HCT116 (cell line): ENCODE measurements at places on chromosomes 3 and 15. TPM values are rescaled to one million over a fixed set of nuclear protein-coding genes. Genes with fewer than 3 reads are reported as not detected.

- DNase-seq, result peak; percentile 59
Observed at GRCh38 chr3:133578548-133579191, 5.2 kb downstream of the CDV3 start.

GRCh38 chr3:183924956-183925355 is 40.3 kb upstream of the PARL start:
- no peak for DNase-seq

MLF1 gene
- 43.7 TPM for total RNA-seq

CELSR3 gene
- 7.8 TPM for total RNA-seq

DNA sequence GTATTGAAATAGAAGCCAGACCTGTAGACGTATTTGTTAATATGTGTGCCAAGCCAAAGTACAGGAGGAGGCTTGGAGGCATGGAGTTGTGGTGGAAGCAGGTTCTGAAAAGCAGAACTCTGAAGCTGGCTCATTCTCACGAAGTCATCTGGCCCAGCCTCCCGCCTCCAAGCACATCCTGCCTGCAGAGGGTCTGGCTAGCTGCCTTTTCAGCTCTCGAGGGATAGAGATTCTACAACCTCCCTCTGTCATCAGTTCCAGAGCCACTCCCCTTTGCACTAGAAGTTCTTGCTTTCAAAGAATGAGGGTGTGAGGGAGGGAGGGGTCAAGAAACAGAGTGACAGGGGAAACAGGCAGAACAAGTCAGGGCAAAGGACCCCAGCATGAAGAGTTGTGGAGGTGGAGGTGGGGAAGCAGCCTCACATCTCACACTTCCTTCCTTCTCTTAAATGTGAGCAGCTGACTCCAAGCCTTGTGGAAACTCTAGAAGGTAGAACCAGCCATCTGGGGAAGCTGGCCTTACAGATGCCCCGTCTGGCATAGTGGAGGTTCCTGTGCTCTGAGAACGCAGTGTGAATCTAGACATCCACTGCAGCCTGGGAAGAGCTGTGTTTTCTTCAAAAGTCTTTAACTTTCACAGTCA is 95.3 kb downstream of the SLC49A4 start:
- no peak for DNase-seq

- no peak for DNase-seq
Observed at GRCh38 chr3:141994856-141995255, 118.4 kb downstream of the ATP1B3 start.

- no peak for DNase-seq
Observed at GRCh38 chr15:29612701-29613100, 209.6 kb downstream of the TJP1 start.

DNA sequence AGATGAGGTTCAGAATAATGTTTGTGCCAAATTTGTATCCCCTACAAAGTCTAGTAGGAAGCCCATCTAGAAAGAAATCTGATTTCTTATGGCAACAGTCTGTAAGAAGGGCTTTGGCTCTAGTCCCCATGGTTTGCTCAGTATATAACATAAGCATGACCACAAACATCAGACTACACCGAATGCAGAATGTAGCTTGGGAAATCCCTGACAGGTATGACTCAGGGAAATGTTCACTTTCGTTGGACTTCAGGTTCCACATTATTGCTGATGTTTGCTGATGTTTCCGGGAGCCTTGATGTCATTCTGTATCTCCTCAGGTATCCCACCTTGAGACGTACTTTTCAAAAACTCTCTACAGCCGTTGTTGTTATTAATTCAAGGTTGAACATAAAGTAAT is 304.4 kb upstream of the TGFBR2 start:
- DNase-seq, result no peak

TERC gene
- 47.0 TPM for total RNA-seq

DNA sequence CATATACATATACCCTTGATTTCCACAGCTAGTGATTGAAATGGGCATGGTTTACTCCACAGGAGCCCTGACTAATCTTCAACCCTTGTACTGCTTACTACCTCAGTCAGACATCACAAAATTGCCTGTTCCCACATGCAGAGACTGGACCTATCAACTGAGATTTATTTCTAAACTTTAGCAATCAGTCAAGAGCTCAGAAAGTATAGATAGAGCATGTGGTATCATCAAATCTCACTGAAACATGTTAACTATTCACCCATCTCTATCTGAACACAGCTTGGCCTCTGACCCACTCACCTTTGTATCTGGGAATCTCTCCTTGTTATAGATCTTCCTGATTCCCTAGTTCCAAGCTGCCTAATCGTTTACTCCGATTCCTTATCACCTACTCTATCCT is 14.6 kb downstream of the ADAM10 start:
- DNase-seq, result no peak

- no peak for DNase-seq
Observed at GRCh38 chr3:129663930-129664646, 57.6 kb upstream of the PLXND1 start.

A4GNT gene
- total RNA-seq, result not detected

CPB1 gene
- 6.2 TPM for total RNA-seq

- DNase-seq, result no peak
Observed at GRCh38 chr3:101963902-101964362, 114.6 kb downstream of the NFKBIZ start.

DNA sequence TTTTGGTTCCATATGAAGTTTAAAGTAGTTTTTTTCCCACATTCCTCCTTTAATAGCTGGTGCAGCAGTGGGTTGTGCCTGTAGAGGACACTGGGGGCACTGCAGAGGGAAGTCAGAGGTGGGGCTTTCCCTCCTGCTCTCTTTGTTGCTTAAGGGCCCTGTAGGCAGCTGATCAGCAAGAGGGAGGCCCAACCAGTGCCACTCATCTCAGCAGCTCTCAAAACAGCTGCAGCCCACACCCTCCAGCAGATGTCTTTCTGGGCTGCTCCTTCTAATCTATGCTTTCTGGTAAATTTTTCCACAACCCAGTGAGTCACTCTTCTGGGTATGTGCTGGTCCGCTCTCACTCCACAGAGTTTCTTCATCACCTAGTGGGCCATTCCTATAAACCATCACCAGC is 263.8 kb downstream of the FEZF2 start:
- no peak for DNase-seq

DNA sequence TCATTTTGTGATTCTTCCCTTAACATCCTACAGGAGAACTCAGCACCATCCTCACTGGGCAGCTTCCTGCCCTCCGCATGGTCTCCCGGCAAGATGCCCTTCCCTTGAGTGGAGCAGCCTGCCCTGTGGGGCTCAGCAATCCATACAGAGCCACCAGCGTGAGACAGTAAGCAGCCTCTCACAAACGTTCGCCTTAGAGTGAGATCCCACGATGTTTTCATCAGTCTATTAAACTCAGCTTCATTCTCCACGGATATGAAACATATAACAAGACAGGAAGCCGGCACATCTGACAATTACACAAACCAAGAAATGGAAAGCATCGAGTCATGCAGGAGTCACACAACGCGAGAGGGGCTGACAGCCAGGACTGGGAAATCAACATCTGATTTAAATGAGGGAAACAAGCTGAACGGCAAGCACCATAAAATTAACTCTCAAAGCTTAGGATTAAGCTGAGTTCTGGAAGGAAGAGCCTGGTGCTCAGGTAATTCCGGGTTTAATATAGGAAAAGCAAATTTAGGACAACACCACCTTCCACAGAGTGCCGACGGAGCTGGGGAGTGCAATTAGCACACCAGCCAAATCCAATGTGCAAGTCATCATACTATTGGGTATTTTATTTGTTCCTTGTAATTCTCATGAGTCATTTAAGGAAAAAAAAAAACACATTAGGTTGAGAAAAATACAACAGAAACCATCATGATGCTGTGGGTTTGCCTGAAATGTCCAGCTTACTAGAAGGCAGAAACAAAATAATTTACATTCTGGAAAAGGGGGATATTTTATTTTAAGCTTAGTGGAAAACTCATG is 272.0 kb downstream of the OCA2 start:
- DNase-seq, result no peak

- no peak for DNase-seq
Observed at GRCh38 chr3:170469151-170470062, 50.7 kb downstream of the CLDN11 start.

GRCh38 chr3:61057464-61057863 is 193.8 kb downstream of the FHIT start:
- DNase-seq, result no peak

DNA sequence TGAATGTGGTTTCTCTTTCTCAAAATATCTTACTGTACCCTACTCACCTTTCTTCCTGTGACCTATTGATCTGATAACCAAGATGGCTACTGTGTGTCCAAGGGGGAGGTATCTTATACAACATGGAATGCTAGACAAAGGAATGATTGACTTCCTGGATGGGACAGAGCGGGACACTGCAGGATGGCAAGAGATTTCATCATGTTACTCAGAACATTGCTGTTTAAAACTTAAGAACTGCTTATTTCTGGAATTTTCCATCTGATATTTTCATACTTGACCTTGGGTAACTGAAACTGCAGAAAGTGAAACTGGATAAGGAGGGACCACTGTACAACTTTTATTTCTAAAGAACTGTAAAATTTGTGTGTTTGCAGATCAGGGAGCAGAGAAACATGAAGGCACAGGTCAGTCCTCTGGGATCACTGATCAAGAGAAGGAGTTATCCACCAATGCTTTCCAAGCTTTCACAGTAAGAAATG is 18.5 kb downstream of the CNOT10 start:
- no peak for DNase-seq

TJP1 gene
- total RNA-seq, result 83.6 TPM

- DNase-seq, result no peak
Observed at GRCh38 chr3:82927309-82928253, 1166.1 kb upstream of the GBE1 start.

DNA sequence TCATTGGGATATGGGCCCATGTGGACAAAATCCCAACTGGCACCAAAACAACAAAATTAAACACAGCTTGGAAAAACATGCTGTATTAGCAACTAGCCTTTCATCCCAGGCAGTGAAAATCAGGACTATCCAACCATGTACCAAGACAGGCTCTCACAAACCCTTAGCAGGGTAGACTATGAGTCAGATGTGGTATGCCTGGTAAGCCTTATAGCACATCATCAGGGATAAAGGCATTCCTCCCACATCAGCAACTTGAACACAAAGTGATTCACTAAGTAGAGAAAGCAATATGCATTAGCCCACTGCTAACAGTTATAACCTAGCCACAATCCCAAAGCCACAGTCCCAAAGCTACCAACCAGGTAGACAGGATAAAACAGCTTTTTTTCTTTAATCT is 8.0 kb downstream of the CEP152 start:
- no peak for DNase-seq

DNA sequence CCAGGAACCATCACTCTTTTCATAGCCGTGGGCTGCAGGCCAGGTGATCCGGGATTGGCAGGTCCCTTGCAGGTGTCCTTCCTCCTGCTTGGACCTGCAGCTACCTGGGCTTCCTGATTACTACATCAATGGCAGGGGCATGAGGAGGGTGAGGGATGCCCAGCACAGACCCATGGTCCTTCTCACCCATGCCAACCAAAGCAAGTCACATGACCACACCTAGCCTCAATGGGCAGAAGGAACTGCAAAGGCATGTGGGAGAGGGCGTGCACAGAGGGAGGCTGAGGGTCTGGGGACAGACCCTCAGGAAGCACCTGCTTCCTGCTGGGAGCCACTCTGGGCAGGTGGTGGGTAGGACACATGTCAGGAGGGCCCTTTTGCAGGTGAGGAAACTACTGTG is 105.2 kb downstream of the NUP210 start:
- DNase-seq, result no peak

- no peak for DNase-seq
Observed at GRCh38 chr3:108338901-108339545, 42.7 kb downstream of the HHLA2 start.

DNA sequence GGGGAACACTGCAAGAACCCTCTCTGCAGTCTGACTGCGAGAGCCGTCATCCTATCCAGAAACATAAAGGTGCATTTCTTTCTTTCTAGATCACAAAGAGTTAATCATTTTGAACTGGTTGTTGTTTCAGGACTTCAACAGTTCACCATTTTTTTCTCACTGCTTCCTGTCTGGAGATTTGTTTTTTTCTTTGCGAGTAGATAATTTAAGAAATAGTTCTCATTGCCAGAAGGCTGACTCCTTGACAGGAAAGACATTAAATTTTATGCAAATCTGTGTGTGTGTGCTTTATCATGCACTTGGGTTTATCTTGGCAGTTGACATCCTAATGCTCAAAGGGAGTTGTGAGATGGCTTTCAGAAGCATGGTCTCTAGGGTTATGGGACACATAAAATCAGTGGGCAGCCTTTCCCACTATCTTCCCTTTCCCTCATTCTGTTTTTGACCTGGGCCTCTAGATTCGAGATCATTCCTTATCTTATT is 123.5 kb upstream of the TBL1XR1 start:
- DNase-seq, result no peak

SERINC4 gene
- total RNA-seq, result 0.12 TPM

SCG3 gene
- total RNA-seq, result not detected

DNA sequence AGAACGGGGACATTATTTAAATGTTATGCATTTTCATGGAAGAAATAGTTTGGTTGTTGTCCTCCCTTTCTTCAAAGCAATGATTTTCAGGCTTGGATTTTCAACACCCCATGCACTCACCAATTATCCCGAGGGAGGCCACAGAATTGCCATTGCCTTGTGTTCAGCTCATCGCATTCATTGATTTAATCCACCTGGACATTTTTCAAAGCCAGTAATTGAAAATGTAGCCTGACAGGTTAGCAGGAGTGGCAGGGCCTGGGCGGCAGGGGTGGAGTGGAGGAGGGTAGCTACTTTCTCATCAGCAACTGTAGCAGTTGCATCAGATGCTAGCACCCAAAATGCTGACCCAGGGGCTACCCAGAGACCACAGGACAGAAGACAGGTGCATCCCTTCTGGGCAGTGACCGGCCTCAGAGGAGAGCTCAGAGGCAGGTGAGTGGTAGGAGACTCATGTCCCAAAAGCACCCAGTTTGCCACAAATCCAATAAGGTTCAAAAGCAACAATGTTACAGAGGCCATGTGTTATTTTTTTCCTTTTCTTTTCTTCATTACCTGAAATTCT is 242.4 kb downstream of the CD47 start:
- no peak for DNase-seq

GRCh38 chr3:190385731-190386688 is 2.0 kb upstream of the CLDN16 start:
- peak; percentile 85 for DNase-seq

CLASP2 gene
- 36.3 TPM for total RNA-seq

DNA sequence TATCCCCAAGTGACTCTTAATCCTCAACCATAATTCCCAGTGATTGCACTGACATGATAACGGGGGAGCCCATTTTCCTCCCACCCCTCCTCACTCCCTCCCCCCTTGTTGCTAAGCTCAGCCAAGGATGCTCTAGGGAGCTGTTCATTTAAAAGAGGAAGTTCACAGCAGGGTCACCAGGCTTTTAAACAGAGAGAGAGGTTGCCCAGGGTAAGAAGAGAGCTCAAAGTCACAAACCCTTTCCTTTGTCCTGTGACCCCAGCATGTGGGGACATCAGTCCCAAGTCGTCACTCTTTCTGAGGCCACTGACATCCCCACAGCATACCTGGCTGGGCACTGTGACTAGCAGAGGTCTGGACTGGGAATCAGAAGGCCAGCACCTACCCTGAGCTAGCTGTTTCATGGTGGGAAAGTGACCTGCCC is 144.1 kb downstream of the RORA start:
- DNase-seq, result no peak

GRCh38 chr3:30804984-30805383 is 89.5 kb downstream of the GADL1 start:
- DNase-seq, result no peak

GRCh38 chr15:24948495-24948894 is 6.3 kb upstream of the SNRPN start:
- no peak for DNase-seq

GRCh38 chr15:90234096-90234988 is at the start of gene GDPGP1:
Gene GDPGP1, plus strand, starts transcription at chr15:90234209. Its CDS starts 6,700 bp downstream, at chr15:90240909.
- no peak for DNase-seq

- no peak for DNase-seq
Observed at GRCh38 chr3:154843647-154844046, 236.5 kb upstream of the MME start.

GUCA1C gene
- total RNA-seq, result not detected

GRCh38 chr3:98733053-98733811 is 29.9 kb upstream of the ST3GAL6 start:
- DNase-seq, result no peak
